NCI-H226 (cell line): ENCODE measurements at places on chromosomes 5 and 9.
A peak's percentile ranks its signal among the peaks of the same experiment; 100 is the strongest.

DNA sequence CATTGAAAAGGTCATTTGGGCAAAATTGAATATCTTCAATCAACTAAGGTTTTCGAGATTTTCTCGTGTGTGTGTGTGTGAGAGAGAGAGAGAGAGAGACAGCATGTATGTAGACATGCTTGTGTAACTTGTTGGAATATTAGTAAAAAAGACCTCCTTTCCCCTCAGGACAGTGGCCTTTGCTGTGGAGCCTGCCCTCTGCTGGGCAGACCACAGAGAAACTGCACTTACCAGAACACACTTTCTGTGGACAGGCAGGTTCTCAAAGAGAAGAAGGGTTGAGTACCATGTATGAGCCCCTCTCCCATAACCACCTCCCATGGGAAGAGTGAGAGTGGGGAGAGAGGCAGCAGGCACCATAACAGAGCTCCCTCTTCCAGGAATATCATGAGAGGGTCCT lies 45.6 kb downstream of the CFAP90 start:
- DNase-seq = no peak

DNA sequence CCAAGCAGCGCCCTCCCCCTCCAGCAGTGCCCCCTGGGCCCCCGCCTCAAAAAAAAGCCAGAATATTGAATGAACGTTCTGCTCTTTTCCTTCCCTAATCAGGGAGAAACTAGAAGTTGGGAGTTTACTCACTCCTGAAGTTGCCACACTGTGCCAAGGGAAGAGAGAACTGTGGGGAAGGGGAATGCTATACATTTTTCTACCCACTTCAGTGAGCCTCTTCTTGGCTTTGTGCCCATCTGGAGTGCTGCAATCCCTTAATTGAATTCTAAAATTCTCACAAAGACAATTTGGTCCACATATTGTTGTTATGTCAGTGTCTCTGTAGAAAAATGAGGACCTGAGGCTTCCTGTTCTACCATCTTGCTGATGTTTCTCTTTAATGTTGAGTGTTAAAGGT lies 443.7 kb downstream of the DIRAS2 start:
- no peak for DNase-seq

- DNase-seq = no peak
Observed at GRCh38 chr5:116613445-116613844, 38.8 kb upstream of the SEMA6A start.

DNA sequence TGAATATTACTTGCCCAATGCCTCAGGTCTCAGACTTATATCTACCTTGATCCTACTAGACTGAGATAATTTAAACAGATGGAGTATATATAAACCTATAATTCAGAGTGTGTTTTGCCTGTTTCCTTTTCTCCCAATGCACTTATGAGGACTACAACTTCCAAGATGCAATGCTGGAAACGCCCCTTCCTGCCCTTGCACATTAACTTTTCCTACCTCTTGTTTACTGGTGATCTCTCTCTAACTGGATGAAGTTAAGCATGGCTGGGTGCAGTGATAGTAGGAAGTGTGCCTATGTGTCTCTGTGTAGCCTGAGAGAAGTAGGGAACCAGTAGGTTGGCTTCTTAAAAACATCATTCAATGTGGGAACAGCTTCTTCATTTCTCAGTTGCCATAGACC lies 115.2 kb downstream of the SVEP1 start:
- no peak for DNase-seq

GRCh38 chr5:3836528-3836927 lies 240.9 kb downstream of the IRX1 start:
- no peak for DNase-seq

- DNase-seq = no peak
Observed at GRCh38 chr9:135891027-135891631, 16.2 kb downstream of the CAMSAP1 start.

- DNase-seq = no peak
Observed at GRCh38 chr5:131019111-131019510, 145.9 kb downstream of the HINT1 start.

DNA sequence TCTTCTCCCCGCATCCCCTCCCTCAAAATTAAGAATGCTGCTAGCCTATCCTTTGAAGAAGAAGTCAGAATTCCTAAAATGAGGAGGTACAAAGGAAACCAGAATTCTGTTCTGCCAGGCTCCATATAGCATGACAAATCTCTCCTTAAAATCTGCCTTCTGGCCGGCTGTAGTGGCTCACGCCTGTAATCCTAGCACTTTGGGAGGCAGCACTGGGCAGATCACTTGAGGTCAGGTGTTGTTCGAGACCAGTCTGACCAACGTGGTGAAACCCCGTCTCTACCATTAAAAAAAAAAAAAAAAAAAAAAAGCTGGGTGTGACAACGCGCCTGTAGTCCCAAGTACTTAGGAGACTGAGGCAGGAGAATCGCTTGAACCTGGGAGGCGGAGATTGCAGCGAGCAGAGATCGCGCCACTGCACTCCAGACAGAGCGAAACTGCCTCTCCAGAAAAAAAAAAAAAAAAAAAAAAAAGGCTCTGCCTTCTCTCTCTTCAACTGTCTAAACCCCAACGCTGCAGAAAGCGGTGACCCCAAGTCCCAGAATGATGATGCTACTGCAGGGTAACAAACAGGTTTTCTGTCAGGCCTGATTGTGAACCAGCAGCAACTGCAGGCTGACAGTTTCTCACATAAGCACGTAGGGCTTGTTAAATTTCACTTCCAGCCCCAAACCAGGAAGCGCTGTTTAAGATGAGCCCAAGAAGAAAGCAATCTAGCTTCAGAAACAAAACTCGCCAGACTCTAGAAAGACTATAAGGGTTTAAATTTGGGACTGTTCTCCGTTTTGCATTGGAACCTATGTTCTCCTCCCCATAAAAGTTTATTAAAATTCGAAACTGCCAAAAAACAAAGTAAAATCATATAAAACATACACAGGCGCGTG lies 963 bp upstream of the CAST start:
- no peak for DNase-seq

DNA sequence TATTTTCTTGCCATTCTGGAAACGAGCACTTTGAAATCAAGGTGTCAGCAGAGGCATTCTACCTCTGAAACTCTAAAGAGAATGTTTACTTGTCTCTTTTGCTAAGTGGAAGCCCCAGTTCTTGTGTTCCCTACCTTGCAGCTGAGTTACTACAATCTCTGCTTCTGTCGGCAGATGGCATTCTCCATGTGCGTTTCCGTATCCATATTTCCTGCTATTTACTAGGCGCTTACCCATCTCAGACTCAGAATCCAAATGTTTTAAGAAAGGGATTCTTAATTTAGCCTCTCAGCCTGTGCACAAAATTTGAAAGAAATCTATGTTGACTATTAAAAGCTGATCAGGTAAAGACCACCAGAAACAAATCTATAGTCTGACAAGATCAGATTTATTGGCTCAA lies 221.3 kb upstream of the FTMT start:
- no peak for DNase-seq

DNA sequence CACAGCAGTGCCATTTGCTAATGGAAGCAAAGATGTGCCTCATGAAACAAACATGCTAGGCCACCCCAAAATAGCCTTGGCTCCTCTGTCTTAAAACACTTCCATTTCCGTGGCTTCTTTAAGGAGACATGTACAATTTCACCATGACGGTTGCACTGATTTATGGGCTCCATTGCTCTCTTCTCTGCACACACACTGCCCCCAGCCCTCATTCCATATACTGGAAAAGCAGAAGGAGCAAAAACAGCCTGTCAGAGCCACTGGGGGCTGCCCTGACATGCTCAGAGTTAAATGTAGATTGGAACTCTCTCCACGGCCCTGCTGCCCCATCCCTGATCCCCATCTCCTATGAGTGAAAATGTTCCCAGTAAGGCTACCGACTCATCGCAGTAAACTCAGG lies 114.8 kb downstream of the ROR2 start:
- DNase-seq = no peak

GRCh38 chr5:169131616-169132301 lies 169.2 kb downstream of the SLIT3 start:
- peak; percentile 63 for DNase-seq

GRCh38 chr9:31677415-31677814 lies 707.0 kb upstream of the ACO1 start:
- DNase-seq = no peak

DNA sequence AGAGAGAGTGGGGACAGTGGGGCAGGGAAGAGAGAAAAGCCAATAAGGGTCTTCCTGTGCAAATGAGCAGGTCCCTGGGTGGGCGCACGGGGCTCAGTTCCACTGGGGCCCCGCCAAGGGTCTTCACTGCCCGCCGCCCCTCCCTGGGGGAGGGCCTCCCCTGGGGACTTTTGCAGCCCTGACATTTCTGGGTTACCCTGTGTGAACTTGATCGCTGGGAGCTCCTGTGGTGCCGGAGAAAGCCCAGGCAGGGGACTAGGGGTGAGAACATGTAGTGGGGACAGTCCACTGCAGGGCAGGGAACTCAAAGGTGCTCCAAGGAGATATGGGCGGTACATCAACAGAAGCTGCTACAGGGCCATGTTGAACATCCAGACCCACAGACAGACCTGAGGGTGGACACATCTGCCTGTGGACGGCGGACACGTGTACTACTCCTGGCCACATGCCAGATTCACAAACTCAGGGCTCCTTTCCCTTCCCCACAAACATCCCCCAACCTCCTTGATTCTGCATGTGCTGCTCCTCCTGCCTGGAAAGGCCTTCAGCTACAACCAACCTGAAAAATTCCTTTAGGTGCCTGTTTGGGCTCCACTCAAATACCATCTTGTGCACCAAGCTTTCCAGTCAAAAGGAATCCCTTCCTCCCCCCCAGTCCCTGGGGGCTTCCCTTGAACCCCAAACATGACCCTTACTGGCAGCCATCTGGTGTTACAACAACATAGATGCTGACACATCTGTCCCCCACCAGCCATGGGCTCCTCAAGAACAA lies 43.0 kb upstream of the NEK6 start:
- no peak for DNase-seq

GRCh38 chr5:132446621-132447020 lies 44.0 kb downstream of the IRF1 start:
- peak; percentile 78 for DNase-seq

- DNase-seq = no peak
Observed at GRCh38 chr5:83856881-83857280, 136.2 kb upstream of the HAPLN1 start.

DNA sequence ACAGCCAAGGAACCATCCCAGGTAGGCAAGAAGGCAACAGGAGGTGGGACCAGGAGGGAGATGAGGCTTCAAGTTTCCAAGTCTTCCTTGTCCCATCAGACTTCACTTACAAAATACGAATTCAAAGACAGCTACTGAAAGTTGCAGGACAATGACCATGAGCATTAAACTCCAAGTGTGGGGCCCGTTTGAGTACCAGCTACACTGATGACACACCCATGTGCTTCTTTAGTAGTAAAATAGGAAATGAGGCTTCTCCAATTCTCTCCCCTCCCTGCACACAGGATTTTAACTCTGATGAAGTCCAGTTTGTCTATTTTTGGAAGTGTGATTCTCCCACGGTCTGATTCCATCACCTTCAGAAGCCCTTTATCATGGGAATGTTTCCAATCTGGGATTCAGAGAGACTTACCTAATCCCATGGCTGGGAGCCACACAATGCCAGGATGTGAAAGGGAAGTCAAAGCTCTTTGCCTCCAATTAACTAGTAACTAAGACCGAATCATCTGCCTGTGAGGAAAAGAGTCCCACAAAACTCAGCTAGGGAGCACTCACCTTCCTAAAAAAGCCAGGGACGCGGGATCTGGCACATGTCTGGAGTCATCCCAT lies 222.8 kb upstream of the MSX2 start:
- DNase-seq = no peak

DNA sequence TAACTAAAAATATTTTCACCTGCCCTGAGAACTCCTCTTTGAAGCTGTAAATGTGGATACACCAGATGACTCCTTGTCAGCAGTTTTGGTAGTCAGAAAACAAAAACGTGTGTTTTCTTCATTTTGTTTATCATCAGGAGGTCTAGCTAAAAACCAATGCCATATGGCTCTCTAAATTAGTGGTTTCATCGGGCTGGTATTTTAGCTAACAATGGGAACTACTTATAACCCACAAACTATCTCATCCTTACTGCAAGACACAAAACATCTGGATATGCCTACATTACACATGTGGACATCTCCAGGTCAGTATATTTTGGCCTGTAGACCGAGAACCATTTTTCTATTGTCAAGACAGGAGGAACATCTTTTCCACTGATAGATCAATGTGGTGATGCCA lies 56.2 kb downstream of the GAS1 start:
- no peak for DNase-seq

DNA sequence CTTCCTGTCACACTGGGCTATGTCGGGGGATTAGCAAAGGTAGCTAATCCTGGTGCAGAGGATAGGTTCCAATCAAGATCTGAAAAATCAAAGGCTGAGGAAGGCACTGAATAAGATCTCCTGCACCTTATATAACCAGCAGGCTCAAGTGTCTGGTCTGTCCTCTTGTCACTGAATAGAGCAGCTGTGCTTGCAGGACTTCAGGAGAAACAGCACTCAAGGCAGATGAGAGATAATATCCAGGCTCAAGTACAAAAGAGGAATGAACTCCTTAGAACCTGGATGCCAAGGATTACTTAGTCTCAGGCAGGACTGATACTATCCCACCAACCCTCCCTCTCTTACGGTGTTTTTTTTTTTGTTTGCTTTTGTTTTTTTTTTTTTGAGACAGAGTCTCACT lies 108.8 kb upstream of the LRRTM2 start:
- DNase-seq = no peak
